ENCODE measurements at places on chromosomes 16 and 17. TPM values are rescaled to one million over a fixed set of nuclear protein-coding genes. Genes with fewer than 3 reads are reported as not detected.

DNA sequence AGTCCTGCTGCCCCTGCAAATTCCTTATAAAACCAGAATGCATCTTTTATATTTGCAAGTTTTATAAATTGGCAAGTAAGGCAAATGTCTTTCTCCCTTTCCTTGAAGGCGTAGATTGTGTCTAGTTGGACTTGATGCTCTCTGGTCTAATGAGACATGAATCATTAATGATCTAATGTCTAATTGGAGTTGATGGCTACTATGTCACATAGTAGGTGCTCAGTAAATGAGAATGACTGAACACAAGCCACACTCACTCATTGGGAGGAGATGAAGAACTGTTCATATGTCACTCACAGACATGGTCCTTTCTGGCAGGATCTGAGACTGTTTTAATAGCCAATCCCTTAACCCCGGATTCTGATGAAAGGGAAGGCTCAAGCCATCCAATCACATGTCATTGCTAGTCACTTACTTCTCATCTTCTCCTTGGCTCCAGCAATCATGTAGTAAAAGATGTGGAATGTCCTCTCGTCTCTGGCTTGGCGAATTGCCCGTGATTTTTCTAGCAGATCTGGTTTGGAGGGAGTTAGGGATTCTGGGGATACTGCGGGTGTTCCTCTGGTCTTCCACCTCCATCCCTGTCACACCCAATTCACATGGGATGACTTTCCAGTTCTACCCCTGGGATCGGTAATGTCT, 81.0 kb downstream of the MYH11 start:
- H3K27ac ChIP-seq, result no peak overlapping the region
- no peaks in the 10 kb centered on the region for H3K4me1 ChIP-seq
- H3K27me3 ChIP-seq, result no peaks in the 10 kb centered on the region
- H3K4me3 ChIP-seq, result no peak overlapping the region
- no peaks in the 10 kb centered on the region for H3K36me3 ChIP-seq
- DNase-seq, result no peak

DNA sequence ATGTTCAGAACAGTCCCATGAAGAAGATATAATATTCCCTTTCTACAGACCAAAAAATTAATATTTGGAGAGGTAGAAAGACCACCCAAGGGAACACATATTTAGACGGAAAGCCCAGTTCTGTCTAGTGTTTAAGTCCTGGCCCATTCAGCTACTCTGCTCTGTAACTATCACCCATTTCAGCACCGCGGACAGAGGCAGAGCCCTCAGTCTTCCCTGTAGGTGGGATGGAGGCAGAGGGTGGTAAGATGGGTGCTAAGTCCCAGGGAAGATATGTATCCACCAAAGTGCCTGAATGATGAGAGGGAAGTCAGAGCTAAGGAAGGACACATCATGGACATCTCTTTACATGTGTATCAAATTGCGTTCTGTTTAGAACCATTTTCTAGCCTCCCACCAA, 27.8 kb upstream of the C16orf78 start:
- H3K27ac ChIP-seq, result no peak overlapping the region
- no peaks in the 10 kb centered on the region for H3K4me1 ChIP-seq
- H3K4me3 ChIP-seq, result no peak overlapping the region

GRCh38 chr17:50668025-50668837, 33.5 kb downstream of the ABCC3 start:
- no peaks in the 10 kb centered on the region for H3K27me3 ChIP-seq
- H3K4me3 ChIP-seq, result no peak overlapping the region
- no peaks in the 10 kb centered on the region for H3K36me3 ChIP-seq
- peaks cover 6% of the 10 kb centered on the region for H3K4me1 ChIP-seq

Gene SALL1
- 0.11 TPM for total RNA-seq

Gene DCUN1D3
- 24.5 TPM for total RNA-seq

Gene SLC13A2
- total RNA-seq, result 1.6 TPM
